Pulmonary artery endothelial cell (primary cell): ENCODE measurements at places on chromosomes 16 and 17. TPM values are rescaled to one million over a fixed set of nuclear protein-coding genes. Genes with fewer than 3 reads are reported as not detected.

GRCh38 chr17:64406321-64407200 is 15.9 kb upstream of the PECAM1 start:
- no peak for DNase-seq

GRCh38 chr16:9075299-9076071 is 16.0 kb upstream of the HAPSTR1 start:
- DNase-seq = no peak

The ANKRD40CL gene
- not detected in 2 replicates for total RNA-seq

The KRT36 gene
- not detected in 2 replicates for total RNA-seq

DNA sequence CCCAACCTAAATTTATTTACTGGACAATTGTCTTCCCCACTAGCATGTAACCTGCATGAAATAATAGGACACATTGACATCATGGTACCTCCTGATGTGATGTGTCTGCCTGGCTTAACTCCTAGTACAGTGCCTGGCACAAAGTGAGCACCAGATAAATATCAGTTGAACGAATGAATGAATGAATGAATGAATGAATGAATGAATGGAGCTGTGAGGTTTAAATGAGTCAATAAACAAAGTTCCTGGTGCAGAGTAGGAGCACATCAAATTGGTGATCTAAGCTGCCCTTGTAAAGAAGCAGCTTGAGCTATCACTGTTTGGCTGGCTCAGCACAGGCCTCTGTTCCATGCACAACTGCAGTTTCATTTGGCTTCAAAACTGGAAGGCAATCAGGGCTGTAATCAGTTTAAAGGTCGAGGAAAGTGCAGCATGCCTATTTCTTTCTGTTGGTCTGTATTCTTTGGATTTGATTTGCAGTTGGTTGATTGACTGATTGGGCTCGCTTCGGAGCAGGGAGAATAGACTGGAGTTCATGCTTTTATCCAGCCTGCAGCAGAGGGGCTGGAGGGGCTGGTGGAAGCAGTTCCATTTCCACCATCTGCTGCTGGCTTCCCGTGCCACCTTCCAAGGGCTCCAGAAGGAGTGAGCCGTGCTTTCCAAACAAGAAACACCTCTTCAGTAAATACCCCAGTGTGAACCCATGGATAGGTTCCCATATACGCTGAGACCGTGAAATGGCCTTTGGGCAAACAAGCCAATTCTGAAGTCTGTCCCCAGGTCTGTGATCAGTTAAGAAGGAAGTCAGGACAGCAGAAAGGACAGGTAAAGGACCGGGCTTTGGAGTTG is 54.6 kb downstream of the GPRC5B start:
- no peak for DNase-seq

The ITGAX gene
- 0.04 and 1.1 TPM in 2 replicates for total RNA-seq

The TTLL6 gene
- total RNA-seq = not detected in 2 replicates

DNA sequence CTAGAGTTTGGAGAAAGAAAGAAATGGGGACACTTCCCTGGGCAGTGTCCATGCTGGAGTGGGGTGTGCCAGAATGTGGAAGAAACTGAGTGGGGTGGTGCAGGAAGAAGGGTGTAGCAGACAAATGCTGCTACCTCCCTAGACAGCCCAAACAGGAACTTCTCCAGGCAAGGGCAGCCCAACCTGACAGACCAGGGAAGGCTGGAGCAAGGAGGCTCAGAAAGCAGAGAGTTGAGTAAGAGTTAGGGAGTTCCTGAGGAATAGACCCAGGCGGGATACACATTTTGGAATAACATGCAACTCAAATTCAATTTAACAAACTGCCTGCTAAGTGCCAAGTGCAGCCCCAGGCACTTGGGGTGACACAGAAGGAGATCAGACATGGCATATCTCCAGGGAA is 1.0 kb upstream of the MYO18A start:
- no peak for DNase-seq

The KRT32 gene
- not detected in 2 replicates for total RNA-seq
